Activated CD8-positive, alpha-beta memory T cell treated with anti-CD3 and anti-CD28 coated beads for 1 hour (primary cell): ENCODE measurements at places on chromosomes 7 and 10.

DNA sequence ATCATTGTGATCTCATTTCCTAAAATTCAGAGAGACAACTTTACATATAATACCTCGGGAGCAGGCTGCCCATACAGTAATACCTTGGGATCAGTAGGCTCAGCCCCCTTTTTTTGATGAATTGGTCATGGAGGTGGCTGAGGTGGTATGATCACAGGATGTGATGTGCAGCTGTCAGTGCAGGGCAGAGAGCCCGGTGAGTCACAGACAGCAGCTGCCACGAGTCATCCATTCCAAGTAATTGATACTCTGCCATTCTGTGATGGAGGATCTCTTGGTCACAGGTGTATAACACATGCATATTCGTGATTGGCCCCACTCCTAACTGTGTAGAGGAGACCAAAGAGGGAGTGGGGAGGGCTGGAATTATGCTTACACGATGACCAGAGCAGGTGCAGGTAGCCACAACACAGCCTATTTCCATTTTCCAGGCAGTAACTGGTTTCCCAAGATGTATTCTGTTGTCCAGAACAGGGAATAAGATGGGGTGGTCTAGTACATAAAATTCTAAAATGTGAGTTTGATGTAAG is 14.1 kb downstream of the NRCAM start:
- no peak for DNase-seq

GRCh38 chr7:6252341-6252746 is 20.1 kb downstream of the CYTH3 start:
- no peak for DNase-seq

DNA sequence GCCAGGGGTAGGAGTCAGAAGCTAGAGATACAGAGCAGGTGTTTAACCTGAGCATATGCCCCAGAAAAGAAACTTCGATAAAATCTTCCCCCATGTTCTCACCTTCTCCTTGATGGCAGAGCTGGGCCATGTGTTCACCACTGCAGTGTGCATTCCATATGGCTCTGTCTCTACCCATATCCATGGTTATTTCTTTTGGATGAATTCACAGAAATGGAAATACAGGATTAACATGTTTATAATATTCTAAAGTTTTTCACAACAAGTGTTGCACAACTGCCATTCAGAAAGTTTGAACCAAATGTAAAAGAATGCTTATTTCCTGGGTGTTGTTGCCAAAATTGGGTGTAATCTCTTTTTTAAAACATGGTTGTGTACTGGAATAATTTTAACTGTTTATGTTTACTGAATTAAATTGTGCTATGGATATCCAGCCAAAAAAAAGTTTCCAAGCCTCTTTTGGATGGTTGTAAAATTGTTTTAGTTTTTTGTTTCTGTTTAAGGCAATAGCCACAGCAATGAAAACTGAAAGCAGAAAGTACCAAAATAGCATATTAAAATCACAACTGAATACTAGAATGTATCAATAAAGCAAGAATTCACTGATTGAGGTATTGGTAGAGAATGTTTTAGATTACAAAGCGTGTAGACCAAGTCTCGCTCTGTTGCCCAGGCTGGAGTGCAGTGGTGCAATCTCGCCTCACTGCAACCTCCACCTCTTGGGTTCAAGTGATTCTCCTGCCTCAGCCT is 19.9 kb upstream of the CCNY start:
- DNase-seq: no peak

DNA sequence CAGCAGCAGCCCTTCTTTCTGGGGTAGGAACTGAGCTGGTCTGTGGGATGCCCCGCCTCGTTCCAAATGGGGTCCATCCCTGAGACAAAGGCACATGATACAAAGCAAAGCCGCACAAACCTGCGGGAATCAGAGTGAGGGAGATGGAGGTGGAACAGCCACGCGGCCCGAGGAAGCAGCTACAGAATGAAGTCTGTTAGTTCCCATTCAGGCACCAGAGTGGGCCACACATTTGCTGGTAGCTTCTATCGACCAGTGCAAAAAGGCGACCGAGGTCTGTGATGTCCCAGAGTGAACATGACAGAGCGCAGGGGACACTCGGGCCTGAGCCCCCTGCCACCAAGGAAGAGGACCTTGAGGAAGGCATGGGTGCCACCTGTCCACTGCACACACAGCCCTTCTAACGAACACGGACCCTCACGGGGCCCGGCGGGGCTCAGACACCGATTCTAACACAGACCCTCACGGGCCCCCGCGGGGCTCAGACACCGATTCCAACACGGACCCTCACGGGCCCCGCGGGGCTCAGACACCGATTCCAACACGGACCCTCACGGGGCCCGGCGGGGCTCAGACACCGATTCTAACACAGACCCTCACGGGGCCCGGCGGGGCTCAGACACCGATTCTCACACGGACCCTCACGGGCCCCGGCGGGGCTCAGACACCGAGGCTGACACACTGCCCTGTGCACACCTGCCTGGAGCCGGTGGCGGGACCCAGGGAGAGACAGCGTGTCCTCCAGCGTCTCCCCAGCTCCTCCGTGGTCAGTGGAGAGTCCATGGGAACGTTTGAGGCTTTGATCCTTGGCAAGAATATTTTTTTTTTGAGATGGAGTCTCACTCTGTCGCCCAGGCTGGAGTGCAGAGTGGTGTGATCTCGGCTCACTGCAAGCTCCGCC is 32.8 kb upstream of the FAM20C start:
- DNase-seq: no peak

DNA sequence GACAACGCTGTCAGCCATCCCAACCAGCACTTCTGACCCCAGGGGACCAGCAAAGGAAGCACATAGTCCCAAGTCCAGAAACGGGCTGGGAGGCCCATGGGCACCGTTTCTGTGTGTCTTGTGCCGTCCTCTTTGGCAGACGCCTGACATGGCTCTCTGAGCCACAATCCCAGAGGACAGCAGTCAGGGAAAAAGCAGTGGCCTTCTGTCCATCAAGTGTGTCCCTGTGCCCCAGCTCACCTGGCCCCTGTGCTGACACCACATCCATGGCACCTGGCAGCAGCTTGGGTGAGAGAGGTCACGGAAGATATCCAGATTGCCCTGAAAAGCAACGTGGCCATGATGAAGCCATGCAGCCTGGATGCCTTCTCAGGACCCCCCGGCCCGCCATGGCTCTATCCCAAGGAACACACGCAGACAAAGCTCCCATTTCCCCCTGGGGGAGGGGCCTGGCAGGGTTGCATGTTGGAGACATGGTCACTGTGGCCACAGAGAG is 38.1 kb upstream of the ANTXRL start:
- no peak for DNase-seq
